ENCODE measurements at places on chromosomes 1 and 21.

DNA sequence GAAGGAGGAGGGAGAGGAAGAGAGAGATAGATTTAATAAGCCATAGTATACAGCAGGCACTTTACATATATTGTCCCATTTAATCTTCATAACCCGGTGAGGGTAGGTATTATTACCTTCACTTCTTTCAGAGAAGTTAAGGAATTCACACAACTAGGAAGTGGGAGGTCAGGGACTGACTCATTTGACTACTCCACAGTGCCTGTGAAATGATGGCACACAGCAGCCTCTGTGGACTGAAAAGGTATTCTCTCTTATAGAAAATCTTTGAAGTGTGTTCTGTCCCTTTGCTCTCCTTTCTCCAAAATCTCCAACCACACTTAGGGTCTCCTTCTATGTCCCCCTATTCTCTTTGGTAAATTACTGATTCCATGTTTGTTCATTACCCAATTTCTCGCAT is 23.9 kb downstream of the PALMD start:
- DNase-seq = no peak

DNA sequence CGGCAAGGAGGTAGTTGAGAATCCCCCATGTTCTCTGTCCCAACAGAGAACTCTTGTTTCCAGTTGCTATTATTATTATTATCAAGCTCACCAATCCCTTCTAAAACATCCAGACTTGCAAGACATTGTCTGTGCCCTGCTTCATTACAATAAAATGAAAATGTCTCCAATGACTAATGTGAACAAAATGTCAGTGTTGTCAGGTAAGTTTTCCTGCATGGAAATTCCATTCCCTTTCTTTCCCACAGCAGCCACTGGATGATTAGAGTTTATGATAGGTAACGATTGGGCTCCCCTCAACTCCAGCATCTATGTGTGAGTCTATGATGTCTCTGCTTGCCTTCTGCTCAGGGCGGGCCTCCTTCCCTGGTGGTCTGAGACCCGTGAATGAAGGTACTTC is 8.9 kb upstream of the DYRK1A start:
- no peak for DNase-seq

DNA sequence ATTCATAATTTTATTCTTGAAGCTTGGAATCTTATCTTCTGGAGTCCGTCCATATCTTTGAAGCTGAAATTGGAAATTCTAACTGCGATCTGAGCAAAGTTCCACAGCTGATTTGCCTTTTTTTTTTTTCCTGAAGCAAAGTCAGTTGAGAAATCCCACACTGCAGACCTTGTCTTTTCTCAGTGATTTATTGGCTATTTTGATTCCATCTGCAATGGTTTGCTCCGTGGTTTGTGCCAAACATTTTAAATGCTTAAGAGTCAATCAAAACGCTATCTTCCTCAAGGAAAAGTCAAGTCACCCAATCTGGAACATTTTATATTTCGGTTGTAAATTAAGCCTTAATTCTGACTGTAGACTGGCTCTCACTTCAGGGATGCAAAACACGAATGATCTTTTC is 88.2 kb upstream of the GRIK1 start:
- DNase-seq = no peak

GRCh38 chr1:32894019-32894600 is 7.1 kb downstream of the TMEM54 start:
- no peak for DNase-seq

- DNase-seq = peak; percentile 87
These were observed 174.2 kb downstream of the BRINP3 start for GRCh38 chr1:190303501-190303900.

- DNase-seq = no peak
These were observed 274.6 kb downstream of the NFIA start for GRCh38 chr1:61356995-61357394.

DNA sequence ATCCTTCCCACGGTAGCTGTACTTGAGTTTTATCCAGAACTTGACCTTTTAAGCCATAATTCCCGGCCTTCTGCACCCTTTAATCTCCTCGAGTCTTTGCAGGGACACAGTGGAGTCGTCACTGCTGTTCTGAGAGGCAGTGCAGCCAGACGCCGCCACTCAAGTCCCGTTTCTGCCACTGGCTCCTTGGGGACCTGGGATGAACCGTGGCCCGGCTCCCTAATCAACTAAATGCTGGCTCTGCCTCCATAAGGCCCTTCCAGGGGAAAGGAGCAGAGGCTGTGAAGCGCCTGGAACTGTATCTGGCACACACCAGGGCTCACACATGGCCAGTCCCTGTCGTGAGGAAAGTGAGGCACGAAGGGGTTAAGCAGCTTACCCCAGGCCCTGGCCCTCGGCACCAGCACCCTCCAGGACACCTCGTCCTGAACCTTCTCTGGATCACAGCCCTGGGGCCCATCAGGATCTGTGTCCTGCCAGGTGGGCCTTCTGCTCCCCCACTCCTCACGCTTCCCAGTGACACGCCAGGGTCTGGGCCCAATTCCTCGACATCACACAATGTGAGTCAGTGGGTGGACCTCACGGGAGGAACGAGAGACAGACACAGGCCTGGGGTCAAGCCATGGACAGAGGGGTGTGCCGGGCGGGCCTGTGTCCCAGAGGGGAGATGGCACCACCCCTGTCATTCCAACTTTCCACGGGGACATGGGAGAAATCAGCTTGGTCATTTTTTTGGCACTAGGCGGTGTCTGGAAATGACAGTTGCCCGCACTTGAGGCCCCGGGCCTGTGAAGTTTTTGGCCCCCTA is 23.5 kb upstream of the C1orf174 start:
- DNase-seq = no peak

DNA sequence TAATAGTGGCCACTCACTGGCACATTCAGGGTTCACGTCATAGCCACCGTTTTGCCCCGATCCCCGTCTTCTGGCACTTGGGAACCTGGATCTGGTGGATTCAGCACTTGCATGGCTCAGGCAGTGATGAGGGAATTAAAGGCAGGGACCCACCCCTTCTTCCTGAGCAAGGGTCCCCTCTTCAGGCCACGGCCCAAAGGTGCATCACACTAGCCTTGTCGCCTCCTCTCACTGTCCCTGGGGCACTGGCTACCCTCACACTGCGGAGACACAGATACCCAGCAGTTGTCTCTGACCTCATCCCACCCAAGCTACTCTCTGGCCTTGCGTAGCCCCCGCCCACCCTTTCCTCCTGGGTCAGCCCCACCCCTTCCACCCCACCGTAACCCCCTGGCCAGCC is 19.9 kb upstream of the LDLRAP1 start:
- peak; percentile 26 for DNase-seq

- no peak for DNase-seq
These were observed 12.4 kb upstream of the ZNF281 start for GRCh38 chr1:200422211-200422610.

DNA sequence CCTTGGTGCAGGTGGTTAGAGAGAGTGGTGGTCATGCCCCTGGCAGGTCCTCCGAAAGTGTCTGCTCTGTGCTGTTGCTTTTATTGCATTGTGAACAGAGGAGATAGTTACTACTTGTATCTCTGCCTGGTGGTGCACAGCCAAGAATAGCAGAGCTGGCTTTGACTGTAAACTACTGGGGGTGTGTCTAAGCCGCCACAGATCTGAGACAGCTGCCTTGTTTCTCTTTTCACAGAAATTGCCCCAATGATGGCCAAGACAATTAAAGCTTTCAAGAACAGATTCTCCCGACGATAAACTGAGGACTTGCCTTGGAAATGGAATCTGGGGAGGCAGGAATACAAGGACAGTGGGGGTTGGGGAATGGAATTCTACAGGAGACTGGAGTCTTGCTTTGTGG is 16.0 kb downstream of the ELOA start:
- DNase-seq = no peak

DNA sequence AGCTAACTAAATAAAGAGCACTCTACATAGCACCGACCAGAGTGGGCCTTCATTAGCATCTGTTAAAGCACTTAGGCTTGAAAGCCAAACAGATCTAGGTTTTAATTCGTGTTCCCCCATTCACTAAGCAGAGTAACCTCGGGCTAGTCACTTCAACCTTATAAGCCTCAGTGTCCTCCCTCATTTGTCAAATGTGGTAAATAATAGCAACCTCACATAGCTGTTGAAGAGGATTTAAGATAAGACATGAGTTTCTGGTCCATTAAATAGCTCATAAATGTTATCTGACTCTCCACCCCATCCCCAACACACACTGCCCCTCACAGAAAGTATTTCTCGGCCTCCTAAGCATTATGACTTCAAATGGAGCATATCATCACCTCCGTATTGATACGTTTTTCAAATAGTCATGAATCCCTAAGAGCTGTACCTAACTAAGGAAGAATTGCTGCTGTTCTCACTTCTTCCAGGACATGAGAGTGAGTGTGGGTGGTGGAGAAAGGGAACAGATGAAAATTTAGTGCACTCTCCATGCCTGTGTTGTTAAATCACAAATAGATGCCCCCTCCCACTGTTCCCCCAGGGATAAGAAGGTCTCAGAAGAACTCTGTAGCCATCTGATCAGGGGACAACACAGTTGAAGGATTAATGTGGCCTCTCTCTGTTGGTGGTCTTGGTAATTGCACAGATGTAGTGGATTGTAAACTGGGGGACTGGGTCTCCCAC is 47.6 kb downstream of the PLPP3 start:
- no peak for DNase-seq

GRCh38 chr1:245247356-245247755 is 92.6 kb downstream of the KIF26B start:
- no peak for DNase-seq

- no peak for DNase-seq
These were observed 879.4 kb downstream of the MRPL39 start for GRCh38 chr21:24727803-24728440.

GRCh38 chr1:79197421-79197820 is 190.9 kb upstream of the ADGRL4 start:
- peak; percentile 79 for DNase-seq

DNA sequence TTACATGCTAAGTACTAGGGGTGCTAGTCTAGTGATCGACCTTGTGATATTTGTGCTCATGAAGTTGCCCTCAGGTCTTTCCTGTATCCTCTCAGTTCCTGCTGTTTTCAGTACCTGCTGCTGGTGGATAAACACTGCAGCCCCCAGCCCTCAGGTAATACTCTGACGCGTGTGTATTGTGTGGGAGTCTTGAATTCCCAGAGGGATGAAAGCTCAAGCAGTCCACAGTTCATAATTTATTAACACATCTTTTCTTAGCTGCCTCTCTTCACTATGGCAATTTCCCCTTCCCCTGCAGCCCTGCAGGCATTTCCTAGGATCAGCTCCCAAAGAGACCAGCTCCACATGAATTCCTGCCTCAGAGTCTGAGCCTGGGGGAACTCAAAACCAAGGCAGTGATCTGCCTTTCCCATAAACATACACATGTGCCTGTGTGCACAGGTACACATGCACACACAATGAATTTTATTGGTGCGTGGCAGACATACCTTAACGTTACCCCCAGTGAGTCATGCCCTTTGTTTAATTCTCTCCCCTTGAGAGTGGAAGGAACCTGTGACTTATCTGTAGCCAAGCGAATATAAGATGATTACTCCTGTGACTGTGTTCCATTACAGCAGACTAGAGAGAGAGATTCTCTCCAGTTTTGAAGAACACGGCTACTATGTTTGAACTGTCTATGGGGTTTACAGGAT is 14.1 kb upstream of the HMGCS2 start:
- DNase-seq = no peak

DNA sequence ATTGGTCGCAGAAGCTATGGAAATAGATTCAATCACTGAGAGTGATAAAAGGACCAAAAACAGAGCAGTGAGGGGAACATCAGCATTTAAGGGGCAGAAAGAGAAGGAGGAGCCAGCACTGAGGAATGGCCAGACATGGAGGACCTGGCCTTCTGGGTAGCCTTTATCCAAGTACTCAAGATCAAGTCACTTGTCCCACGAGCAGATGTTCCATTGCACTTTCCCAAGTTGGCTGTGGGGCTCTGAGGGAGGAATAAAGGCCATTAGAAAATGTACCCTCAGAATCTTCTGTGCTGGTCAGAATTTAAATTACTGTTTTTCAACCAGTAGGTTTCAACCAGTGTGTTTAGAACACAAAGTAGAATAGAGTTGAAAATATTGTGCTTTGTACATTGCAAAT is 55.3 kb downstream of the GIPC2 start:
- no peak for DNase-seq

- no peak for DNase-seq
These were observed 318.5 kb upstream of the DUSP10 start for GRCh38 chr1:222060210-222060916.

DNA sequence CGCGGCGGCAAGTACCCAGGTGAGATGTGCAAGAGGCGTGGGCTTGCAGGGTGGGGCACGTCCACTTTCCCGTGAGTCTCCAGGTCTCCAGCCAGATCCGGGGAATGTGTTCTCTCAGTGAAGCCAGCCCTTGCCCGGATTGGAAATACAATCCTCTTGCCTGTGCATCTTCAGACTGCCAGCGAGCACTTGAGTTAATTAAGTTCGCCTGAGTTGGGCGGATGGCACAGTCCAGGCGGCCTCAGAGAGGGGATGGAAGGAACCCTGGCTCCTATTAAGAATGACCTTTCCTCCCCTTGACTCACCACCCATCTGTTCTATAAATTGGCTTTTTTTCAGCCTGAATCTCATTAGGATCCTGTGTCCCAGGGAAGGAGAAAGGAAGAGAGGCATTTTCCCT is 33.3 kb upstream of the CNTN2 start:
- peak; percentile 90 for DNase-seq

- no peak for DNase-seq
These were observed 23.1 kb downstream of the IER5 start for GRCh38 chr1:181111559-181111958.

DNA sequence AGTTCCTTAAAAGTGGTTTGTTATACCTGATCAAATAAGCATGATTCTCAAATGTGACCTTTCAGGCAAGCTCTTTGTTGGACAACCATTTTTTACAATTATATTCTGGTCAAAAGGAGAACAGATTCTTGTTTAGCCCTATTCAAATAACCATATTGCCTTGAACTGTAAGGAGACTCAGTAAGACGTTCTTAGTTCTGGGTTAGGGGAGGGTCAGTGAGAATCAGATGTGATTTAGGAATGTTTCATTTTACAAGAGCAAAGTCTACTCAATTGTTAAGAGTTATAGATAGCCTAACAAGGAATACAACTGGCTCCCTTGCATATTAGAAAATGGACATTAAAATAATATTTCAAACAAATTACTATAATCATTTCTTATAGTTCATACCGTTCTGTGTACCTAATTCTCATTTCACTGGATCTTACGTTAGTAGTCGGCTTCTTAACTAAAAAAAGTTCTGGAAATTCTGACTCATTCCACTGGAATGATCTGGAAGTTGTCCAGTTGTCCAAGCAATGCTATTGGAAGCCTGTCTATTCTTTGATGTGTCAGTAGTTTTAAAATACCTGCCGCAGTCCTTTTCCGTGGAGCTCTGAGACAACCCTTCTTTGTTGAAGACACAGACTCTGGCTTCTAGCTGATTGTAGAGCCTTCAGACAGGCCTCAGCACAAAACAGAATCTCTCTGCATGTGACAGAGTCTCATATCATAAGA is 88.8 kb downstream of the MAST2 start:
- DNase-seq = no peak

All from NCI-H446 (cell line).